Fibroblast of skin of right quadriceps (primary cell): ENCODE measurements at places on chromosomes 7 and 10.

- DNase-seq: peak; percentile 86
Measured at GRCh38 chr7:28052933-28053332, 127.7 kb downstream of the JAZF1 start.

DNA sequence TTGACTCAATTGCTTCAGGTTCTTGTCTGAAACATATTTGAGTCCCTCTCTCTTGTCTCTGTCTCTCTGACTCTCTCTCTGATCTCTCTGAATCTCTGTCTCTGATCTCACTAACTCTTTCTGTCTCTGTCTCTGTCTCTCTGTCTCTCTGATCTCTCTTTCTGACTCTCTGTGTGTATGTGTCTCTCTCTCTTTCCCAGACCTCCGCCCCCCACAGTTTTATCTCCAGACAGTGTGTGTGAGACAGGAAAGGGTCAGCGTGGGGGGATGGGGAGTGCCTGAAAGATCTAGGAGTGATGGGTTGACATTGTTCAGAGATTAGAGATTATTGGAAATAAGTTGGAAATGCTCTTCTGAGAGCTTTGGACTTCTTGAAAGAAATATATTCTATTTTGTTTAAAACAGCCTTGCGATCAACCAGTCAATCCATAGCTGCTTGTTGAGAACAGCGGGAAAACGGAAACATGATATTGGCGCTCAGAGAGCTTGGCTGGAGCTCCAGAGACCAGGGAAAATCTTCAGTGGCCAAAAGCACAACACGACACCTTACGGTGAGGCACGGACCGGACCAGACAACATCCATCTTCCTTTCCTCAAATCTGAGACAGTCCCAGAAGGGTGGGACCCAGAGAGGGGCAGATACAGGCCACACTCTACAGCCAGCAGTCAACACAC is 35.5 kb downstream of the CALML3 start:
- DNase-seq: no peak

GRCh38 chr7:70384024-70384423 is 747.9 kb upstream of the GALNT17 start:
- no peak for DNase-seq

DNA sequence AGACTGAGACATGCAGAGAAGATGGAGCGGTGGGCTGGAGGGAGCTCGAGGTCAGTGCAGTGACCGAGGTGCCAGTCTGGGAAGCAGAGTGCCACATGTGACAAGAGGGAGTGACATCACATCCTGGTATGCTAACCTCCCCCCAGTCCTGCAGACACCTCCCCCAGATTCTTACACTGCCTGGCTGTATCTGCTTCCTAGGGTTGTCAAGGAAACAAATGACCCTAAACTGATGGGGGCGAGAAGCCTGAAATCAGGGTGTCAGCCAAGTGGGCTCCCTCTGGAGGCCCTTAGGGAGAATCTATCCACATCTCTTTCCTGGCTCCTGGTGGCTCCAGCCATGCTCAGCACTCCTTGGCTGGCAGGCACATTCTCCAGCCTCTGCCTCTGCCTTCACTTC is 316.1 kb upstream of the ZMIZ1 start:
- no peak for DNase-seq

DNA sequence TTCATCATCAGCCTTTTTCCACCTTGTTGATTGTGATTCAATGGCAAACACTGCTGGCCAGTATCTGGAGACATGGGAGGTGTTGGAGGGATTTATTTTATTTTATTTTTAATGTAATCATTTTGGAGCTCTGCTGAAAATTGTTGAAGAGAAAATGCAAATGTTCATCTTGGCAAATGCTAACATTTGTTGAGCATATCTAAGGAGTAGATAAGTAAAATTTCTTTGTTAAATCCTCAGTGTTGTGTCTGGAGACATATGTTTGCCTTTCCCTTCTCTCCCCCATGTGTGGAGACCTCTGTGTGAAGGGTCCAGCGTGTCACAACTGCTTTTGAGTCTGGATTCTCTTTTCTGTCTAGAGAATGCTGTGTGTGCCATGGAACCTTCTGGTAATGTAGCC is 300.3 kb downstream of the FZD1 start:
- no peak for DNase-seq

DNA sequence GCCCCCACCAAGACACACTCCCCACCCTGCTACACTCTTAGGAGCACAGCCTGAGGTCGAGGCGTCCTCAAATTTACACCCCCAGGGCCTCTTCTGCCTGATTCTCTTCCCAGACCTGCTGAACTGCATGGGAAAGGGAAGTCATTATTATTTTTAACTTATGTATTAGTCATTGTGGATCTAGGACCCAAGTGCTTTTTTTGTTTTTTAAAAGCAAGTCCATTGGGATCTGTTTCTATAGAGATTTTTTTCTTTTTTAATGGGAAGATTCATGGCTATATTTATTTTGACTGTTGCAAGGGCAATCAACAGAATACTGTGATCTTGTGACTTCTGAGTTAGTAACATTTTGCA is 203.8 kb downstream of the ZMYND11 start:
- DNase-seq: no peak

DNA sequence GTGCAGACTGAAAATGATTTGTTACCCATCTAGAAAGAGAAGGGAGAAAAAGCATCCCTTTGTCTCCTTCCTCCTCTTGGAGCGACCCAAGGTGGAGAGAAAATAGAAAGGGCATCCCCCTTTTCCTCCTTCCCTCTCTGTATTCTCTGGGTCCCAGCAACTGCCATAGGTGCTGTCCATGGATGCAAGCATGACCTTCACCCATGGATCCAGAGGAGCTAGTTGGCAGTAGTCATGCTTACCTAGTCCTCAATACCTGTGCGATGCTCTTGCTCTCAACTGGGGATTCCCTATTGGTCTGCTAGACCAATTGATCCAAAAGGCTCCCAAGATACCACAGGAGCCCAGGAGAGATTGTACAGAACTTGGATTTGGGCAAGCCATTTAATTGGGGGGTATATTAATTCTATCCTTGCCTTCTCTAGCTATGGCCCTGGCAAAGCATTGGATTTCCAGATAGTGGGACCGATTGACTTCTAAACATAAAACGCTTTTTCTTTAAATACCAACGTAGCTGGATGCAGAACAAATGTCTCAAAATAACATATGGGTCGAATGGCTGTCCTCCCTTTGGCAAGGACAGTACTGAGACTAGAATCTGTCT is 547.8 kb upstream of the IGFBP3 start:
- peak; percentile 37 for DNase-seq

GRCh38 chr10:80196270-80196949 is 8.9 kb downstream of the ANXA11 start:
- DNase-seq: no peak

DNA sequence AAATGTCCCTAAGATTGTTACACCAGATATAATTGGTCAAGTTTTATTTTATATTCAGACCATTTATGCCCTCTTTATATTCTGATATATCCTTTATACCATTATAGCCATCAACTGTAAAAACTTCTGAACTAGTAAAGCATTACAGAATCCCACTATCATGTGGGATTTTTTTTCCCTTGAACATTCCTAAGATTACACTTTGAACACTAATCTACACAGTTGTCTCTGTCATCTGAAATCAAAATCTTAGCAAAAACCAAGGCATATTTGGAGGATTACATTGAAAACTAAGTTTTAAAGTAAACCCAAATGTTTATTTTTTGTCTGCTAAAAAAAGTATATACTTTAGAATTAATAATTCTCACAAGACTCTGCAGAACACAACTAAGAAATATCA is 116.2 kb upstream of the GPR22 start:
- peak; percentile 22 for DNase-seq

- DNase-seq: peak; percentile 42
Measured at GRCh38 chr10:97791824-97792721, 20.3 kb upstream of the SFRP5 start.

GRCh38 chr7:117565226-117565625 is 85.4 kb downstream of the CFTR start:
- no peak for DNase-seq

GRCh38 chr7:35039343-35039742 is 2.1 kb upstream of the DPY19L1 start:
- no peak for DNase-seq

- peak; percentile 79 for DNase-seq
Measured at GRCh38 chr7:55325371-55325792, 39.8 kb upstream of the LANCL2 start.

- no peak for DNase-seq
Measured at GRCh38 chr7:29149036-29149435, 2.7 kb upstream of the CPVL start.

GRCh38 chr10:44984671-44985101 is 6.1 kb upstream of the DEPP1 start:
- no peak for DNase-seq

GRCh38 chr10:48603421-48604038 is 1.3 kb downstream of the ARHGAP22 start:
- DNase-seq: no peak

GRCh38 chr10:124239134-124239533 is 145.7 kb upstream of the CHST15 start:
- DNase-seq: no peak

GRCh38 chr7:33836797-33837355 is 68.5 kb upstream of the BMPER start:
- no peak for DNase-seq
